Brain pericyte (primary cell): ENCODE measurements at places on chromosomes 2 and 18.

DNA sequence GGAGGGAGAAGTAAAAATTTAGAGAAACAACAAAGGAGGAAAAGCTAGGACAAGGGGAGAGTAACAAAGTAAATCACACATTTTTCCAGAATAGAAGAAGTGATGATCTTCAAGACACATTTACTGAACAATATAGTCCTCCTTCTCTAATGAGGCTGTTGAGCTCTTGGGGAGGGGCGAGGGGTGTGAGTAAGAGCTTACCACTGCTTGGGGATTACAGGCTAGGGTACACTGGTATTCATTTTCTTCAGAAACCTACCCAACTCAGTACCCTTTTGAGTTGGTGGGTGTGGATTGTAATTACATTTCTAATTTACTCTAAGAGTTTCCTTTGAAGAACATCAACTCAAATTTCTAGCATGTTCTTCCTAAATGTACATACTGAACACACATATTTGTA lies 157.7 kb upstream of the ZFP36L2 start:
- DNase-seq = no peak

GRCh38 chr2:7324706-7325105 lies 407.5 kb downstream of the RNF144A start:
- DNase-seq = no peak

DNA sequence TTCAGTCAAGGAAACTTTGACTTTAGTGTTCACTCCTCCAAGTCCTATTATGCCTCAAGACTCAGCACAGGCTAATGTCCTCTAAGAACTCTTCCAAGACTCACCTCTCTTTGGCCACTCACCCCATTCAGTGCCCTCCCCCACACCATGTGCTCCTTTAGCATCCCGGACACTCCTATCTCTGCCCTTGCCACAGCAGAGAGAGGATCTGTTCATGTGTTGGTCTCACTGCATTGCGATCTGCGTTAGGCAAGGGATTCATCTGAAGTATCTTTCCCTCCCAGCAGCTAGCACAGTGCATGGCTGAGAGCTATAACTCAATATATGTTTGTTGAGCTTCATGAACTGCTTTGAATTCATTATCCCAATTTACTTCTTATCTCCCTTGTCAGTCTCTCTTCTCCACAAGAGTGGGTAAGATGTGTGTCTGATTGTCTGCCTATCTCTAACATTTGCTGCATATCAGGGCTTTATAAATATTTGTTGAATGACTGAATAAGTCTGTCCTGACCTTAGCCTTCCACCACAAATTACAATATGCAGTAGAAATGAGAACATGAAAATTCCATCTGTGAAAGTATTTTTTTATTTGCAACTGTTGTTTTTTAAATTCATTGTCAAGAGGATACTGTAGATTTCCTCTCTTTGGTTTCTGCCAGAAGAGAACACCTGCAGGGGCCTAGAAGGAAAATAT lies 179.9 kb upstream of the NCKAP5 start:
- DNase-seq = no peak

GRCh38 chr2:110639972-110640371 lies 37.9 kb downstream of the BUB1 start:
- no peak for DNase-seq

- no peak for DNase-seq
Measured at GRCh38 chr2:4381049-4381448, 677.7 kb downstream of the DCDC2C start.

- no peak for DNase-seq
Measured at GRCh38 chr2:226208726-226209125, 590.9 kb downstream of the IRS1 start.

DNA sequence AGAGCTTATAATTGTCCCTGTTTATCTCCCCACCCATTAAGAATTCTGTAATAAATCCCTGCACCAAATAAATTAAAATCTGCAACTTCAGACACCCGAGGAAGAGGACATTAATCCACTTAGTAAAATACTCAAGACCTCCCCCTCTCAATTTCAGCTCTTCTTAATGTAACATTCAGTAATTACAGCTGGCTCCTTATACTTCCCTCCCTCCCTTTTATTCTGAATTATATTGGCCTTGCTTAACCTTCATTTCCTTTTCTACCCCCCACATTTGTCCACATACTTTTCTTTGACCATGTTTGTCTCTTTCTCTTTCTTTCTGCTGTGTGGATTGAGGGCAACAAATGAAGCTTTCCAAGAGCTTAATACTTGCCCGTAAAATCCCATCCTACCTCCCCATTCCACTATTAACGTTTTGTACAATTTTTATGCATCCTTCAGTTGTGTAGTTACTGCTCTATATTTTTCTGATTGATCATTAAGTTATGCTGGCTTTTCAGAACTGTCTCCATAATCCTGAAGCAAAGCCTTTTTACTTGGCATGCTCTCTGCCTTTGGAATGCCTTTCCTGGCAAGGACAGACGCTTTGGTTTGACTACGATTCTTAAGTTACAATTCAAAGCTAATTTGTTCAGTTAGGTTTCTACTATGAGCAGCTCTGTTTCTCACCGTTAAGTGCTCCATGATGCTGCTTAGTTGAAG lies 580.1 kb downstream of the ZEB2 start:
- no peak for DNase-seq

DNA sequence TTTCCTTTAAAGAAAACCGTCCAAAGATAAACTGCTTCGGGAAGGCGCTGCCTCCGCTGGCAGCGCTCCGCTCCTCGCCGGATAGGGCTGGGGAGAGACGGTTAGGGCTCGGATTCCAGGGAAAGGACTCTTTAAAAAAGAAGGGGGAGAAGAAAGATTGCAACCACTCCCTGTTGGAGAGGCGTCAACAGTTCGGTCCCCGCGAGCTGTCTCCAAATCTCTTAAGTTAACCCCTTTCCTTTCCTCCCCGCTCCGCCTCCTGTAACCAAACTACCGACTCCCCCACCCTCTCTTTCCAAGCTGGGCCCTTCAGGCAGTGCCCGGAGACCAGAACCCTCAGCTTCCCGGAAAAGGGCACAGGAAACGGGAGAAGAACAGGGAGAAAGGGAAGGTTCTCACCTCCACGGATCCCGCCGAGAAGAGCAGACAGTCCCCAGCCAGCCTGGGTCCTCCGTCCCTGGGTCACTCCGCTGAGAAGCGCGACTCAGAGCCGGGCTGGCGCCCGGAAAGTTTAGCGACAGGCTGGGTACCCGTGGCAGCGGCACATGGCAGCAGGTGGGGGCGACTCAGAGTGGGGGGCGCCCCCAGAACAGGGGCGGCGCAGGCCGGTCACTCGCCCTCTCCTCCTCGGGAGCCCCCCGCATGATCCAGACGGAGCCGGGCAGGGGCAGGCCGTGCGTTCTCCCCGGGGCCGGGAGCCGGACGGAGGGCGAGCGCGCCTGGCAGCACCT lies 675 bp downstream of the FZD5 start:
- DNase-seq = no peak

- DNase-seq = no peak
Measured at GRCh38 chr18:63331105-63331504, 11.5 kb upstream of the BCL2 start.

DNA sequence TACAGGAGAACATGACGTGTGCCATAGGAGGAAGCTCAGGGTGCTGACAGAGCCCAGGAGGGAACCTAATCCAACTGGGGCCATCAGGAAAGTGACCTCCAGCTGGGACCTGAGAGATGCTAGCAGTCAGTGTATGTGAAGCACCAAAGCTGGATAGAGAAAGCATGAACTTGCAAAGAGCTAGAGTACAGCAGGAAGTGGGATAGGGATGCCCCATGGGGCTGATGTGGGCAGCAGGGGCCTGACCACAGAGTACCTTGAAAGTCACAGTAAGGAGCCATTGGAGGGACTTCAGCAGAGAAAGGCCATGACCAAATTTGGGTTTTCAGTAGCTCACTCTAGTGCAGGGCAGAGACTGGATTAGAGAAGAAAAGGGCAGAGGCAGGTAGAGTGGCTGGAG lies 91.6 kb upstream of the TTC39C start:
- DNase-seq = no peak

GRCh38 chr2:234968631-234969305 lies 17.0 kb downstream of the SH3BP4 start:
- no peak for DNase-seq

GRCh38 chr2:228786901-228787300 lies 484.2 kb downstream of the PID1 start:
- no peak for DNase-seq

DNA sequence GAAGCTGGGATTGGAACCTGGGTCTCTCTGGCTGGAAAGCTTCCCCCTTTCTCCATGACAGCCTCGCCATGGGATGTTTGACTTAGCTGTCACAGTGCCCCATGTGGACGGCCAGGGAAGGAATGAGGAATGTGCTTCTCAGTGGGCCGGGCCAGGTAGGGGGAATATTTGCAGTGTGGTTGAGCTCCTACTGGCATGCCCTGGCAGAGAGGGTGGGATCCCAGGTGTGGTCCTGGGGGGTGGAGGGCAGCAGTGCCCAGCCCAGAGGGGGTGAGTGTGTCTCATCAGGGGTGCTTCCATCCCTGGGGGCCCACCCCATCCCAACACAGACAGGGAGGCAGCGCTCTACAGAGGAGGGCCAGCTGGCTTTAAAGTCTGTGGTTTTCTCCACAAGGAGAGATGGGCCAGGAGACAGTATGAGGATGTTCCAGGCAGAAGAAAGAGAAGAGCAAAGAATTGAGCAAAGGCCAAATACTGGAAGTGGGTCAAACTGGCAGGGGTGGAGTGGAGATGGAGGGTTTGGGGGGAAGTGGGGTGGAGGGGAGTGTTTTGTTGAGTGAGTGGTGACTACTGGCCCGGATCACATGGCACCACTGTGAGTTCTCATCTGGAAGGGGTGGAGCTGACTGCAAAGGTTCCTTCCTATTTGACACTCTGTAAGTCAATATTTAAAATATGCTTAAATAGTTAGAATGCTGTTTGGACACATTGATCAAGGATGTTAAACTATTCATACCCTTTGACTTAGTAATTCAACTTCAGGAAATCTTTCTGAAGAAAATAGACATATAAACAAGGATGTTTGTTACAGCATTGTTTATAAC lies 94.0 kb downstream of the MYCN start:
- no peak for DNase-seq

DNA sequence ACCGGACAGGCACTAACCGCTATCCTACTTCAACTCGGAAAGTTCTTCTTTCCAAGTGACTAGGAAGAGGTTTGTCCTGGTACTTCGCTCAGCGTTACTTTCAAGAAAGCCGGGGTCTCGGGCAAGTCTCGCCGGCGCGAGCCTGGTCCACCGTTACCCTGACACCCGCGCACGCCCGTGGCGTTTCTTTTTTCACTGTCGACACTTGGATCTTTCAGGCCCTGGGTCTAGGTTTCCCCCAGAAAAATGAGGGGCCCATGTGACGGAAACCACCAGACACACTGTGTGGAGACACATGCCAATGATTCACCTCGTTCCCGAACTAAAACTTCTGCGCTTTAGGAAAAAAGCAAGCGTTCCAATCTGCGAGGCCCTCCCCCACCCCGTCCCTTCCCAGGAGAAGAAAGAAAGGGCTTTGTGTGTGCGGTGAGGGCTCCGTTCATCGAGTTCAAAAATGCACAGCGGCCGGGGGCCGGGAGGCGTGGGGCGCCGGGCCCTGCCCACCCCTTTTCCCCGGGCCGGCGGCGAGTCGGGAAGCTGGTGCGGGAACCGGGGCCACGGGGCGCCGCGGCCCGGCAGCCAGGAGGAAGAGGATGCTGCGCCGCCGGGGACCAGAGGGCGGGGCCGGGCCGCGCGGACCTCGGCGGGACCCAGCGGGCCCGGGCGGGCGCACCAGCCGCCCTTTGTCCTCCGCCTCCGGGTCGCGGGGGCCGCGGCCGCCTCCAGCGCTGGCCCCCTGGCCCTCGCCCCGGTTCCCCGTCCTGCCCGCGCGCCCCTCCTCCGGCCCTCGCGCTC lies 2.6 kb downstream of the ZNF521 start:
- no peak for DNase-seq

- no peak for DNase-seq
Measured at GRCh38 chr2:151770995-151771394, 36.7 kb upstream of the NEB start.

DNA sequence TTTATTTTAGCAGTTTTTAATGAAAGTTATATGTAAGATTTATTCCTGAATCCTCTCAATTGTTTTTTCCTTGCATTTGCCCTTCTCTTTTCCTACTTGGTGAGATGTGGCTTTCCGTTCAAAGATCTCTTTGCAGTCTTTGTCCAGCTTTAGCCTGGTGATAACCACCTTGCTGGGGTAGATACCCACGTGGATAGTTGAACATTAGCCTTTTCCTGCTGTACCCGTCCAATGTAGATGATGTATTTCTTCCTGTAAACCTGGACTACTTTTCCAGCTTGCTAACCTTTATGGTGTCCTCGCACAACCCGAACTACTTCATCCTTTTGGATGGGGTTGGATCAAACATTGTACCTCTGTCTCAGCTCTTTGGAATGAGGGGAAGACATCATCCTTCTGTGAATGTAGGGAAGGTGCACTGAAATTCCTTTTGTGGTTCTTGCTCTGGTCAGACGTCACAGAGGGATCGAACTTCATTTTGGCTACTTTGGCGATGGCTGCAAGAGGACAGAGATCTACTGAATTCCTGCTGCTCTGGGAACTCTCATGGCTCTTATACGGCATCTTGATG lies 293.2 kb upstream of the EPAS1 start:
- DNase-seq = no peak

- no peak for DNase-seq
Measured at GRCh38 chr2:190762566-190762965, 113.7 kb downstream of the NAB1 start.

DNA sequence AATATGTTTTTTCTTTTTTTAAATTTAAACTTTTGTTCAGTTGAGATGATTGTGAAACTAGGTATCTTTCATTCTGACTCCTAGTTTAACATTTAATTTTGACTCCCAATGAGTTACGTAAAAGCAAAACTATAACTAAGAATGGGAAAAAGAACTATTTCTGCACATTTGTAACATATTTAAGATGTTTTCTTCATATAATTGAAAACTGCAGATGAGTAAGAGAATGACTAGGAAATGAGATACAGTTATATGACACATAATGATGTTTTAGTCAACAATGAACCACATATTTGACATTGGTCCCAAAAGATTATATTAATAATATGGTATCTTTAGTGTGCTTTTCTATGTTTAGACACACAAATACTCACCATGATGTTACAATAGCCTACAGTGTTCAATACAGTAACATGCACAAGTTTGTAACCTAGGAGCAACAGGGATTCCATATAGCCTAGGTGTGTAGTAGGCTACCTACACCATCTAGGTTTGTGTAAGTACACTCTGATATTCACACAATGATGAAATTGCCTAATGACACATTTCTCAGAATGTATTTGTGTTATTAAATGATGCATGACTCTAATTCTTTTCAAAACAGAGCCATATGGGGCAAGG lies 12.6 kb downstream of the ERMN start:
- no peak for DNase-seq

- no peak for DNase-seq
Measured at GRCh38 chr2:198662905-198663304, 794.8 kb downstream of the SATB2 start.

DNA sequence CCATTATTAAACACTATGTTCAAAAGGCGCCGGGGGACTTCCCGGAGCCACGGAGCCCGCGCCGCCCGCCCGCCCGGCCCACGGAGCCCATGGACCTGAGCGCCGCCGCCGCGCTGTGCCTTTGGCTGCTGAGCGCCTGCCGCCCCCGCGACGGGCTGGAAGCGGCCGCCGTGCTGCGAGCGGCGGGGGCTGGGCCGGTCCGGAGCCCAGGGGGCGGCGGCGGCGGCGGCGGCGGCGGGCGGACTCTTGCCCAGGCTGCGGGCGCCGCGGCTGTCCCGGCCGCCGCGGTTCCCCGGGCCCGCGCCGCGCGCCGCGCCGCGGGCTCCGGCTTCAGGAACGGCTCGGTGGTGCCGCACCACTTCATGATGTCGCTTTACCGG lies 197 bp downstream of the GDF7 start:
- no peak for DNase-seq
